ENCODE measurements at places on chromosomes 1 and 21.
A peak's percentile ranks its signal among the peaks of the same experiment; 100 is the strongest.

DNA sequence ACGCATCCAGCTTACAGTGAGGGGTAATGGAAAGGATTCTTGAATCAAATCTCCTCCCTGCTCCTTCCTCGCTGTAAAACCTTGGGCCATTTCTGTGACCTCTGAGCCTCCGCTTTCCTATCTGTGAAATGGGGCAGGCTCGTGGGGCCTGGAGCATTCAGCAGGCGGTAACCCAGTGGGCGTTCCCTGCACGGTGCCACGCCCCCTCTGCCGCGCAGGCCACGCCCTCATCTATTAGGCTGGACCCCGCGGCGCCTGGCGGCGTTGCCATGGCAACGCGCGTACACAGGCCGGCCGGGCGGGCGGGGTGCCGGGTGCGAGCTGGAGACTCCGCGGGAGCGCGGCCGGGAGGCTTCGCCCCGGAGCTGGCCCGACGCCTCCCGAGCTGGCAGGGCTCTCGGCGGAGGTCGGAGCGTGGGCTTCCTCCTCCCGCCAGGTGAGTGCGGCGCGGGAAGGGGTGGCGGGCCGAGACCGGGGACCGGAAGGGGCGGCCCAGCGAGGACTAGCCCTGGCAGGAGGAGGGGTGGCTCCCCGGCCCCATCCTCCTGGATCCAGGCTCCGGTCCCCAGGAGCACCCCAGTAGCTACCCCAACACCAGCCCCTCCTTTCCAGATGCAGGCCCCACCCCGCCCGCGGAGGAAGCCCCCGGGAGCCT lies at the start of gene FHAD1:
Gene FHAD1 (plus strand): TSS at position 264 of the 655 bp plus-strand sequence. CDS start 4,562 bp downstream, outside the sequence.
- DNase-seq = peak; percentile 20

- DNase-seq = no peak
Observed at GRCh38 chr21:44762221-44763049, 39.2 kb downstream of the UBE2G2 start.

DNA sequence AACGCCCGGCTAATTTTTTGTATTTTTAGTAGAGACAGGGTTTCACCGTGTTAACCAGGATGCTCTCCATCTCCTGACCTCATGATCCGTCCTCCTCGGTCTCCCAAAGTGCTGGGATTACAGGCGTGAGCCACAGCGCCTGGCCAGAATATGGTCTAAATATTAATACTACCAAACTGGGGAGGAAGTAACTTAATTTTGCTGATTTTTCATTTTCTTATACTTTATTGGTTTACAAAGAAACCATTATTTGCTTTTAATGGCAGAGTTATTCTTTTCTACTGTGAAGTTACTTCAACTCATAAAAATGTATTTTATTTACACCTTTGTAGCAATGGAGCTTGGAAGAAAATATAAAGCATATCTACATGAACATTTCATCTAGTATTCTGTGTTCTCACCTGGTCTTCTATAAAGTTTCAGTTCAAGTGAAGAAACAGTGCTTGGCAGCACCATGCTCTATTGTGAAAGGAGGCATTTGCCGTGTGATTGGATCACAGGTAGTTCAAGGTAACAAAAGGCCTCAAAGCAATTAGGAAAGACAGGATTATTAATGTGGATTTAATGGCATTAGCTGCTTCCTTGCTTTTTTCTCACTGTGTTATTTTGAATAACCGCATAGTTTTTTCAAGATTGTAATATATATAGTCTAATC lies 13.6 kb downstream of the GBP1 start:
- no peak for DNase-seq

GRCh38 chr1:200740571-200741208 lies 2.0 kb downstream of the CAMSAP2 start:
- DNase-seq = no peak

DNA sequence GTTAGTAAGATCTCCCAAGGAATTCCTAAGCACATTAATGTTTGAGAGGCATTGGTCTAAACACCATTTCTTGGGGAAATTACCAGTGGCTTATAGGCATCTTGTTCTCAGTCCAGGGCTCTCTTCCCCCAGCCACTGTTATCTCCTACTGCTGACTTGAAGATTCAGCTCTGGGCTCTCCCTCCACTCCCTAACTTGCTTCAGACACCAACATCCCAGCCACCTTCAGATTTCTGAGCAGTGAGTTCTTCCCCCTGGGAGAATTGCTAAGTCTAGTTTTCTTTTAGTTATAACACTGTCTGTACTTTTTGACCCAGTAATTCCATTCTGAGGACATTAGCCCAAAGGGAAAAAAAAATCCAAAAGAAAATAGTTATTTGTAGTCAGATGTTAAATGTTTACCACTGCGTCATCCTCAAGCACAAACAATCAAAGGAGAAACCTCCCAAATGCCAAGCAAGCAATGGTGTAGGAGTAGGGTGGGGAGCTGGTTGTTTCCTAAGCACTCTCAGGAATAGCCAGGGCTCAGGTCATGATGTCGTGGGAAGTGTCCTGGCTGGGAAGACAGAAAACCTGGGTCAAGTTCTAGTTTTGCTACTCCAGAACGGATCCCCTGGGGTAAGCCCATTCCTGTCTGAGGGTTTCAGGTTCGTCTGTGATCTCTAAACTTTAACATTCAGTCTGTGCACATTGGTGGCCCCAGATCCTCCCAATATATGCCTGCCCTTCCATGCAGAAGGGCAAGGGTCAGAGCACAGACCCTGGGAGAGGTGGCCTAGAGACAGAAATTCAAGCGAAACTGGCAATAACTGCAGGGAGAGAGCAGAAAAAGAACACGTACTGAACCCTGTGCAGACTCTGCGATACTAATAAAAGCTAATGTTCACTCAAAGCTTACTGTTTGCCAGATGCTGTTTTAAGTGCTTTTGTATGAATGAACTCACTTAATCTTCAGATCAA lies 191.1 kb upstream of the FGGY start:
- DNase-seq = no peak

DNA sequence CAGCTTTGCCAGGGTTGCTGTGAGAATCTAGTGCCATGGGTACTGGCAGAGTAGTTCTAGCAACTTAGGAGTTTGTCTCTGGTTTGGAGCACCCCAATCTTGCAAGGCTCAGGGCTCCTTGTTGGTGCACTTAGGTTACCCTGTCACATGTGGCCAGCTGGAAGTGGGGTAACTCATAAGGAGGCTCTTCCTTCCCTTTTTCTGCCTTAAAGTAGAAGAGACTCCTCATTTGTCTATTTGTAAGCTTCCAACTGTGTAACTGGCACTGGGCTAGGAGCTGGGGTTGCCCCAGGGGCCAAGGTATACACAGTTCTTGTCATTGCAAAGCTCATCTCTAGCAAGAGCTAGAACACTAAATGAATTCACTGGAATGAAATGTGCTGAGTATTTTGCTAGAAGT lies 10.6 kb downstream of the MROH7 start:
- DNase-seq = no peak

- no peak for DNase-seq
Observed at GRCh38 chr1:33724348-33724747, 139.5 kb upstream of the HMGB4 start.

DNA sequence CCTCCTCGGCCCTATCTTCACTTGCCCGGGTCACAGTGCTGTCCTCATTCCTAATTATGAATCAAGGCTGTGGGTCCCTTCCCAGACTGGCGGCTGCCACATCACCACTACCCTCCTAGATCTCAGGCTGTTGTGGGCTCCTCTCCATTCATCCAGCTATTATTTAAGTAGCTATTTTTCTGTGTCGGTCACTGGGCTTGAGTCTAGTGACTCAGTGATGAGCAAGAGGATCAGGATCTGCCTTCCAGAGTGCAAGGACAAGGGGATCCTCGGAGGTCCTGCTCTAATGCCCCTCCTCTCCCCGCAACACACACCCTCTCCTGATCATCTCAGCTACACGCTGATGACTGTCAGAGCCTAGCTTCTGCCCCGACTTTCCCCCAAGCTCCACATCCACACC lies 34.1 kb downstream of the CDCP2 start:
- DNase-seq = no peak
